ENCODE measurements at places on chromosomes 12 and 14.

- DNase-seq, result no peak
These were observed 951 bp downstream of the NR1H4 start for GRCh38 chr12:100474617-100475016.

DNA sequence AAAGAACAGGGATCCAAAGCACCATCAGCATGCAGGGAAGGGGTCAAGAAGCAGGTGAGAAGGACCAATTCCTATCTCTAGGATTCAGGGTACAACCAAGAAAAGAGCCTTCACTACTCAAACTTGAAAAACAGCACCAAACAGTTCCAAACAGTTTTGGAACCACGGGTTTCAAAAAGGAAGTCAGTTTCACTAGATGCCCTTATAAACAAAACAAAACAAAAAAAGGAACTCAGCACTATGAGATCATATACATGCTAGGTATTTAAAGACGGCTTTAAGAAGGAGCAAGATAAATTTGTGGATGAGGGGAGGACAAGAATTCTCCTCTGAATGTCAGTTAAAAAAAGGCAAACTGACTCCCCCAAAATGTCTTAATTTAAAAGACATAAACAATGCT is 6.0 kb downstream of the INSM2 start:
- no peak for DNase-seq

GRCh38 chr12:54719691-54720090 is 71.5 kb upstream of the DCD start:
- no peak for DNase-seq

- no peak for DNase-seq
These were observed 69.9 kb upstream of the PSMA6 start for GRCh38 chr14:35222324-35222723.

GRCh38 chr14:83147006-83147405 is 1613.4 kb upstream of the SEL1L start:
- no peak for DNase-seq

DNA sequence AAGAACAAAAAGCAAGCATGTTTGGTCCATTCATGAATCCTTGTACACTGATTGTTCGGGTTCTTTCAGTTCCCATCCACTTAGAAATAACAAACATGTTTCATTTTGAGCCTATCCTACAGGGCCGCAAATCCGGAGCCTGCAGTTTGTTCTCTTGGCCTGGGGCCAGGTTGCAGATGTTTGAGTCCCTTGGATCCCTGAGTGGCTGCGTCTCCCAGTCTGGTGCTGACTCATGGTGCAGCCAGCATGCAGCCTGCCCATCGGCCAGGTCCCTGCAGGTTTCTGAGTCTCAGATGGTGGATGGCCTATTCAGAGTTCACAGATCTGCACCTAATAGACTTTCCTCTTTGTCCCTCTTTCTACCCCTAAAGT is 1.9 kb upstream of the DYNC1H1 start:
- DNase-seq, result peak; percentile 78

DNA sequence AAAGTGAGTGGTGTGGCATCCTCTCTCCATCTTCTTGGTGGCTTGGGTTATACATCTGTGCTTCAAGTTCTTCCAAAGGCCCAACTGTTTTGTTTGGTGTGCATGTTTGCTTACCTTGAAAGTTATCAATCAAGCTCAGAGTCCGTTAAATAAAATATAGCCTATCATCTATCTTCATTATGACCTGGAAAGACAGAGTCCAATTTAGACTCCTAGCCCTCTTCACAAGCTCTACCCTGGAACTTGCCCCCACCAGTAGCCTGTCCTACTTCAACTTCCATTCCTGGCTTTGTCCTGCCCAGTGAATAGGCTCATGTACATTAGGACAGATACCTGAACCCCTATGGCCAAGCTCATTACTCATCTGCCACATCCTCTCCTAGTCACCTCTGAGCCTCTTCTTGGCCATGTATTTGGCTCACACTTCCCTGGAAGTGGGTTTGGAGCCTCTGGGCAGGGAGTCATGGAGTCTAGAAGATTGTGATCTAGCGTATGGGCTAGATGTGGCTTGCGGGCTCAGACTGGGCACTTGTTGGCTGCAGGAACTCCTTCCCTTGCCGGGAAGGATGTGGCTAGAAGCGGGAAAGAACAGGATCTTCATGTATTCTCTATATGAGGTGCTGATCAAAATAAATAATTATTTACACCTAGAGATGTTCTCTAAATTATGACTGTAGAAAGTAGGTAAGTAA is 6.4 kb upstream of the SSTR1 start:
- DNase-seq, result no peak

- DNase-seq, result no peak
These were observed 4.3 kb upstream of the MMP19 start for GRCh38 chr12:55847033-55847432.

DNA sequence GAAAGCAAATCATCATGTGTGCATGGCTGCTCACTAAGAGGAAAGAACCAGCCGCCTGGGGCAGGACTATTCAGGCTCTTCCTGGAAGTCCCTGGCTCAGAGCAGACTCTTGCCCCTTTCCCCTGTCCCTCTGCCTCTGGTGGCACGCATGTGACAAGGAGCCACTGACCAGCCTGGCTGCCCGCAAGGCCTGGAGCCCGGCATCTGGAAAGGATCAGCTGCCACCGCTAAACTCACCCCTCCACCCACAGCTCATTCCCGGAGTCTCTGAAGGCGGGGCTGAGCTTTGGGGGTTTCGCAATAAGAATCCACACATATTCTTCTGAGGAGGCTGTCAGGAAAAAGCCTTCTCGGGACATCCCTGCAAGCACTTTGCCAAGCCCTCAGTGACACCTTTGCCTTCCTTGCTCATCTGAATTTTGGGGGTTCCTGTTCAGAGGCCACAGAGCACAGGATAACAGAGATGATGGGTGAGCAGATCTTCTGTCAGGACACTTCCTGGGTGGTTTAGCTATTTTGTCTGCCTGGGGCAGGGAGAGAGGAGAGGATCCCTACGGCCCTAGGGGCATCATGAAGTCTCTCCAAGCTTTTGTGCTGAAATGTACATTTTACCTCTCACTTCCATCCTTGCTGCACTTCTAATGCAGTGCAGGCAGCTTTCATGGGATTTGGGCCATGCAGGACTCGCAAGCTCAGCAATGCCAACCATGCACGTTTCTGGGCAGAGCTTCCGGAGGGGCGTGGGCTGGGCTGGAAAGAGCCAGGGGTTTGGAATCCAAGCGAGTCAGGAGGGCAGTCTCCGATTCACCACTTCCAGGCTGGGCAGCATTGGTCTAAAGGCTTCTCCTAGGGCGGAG is 124.8 kb upstream of the MAP1LC3B2 start:
- DNase-seq, result no peak

- no peak for DNase-seq
These were observed 303 bp downstream of the PUS7L start for GRCh38 chr12:43758247-43758727.

Measured in NCI-H2029 (cell line).